ENCODE measurements at places on chromosomes 6 and 20. TPM values are rescaled to one million over a fixed set of nuclear protein-coding genes. Genes with fewer than 3 reads are reported as not detected.

The SNAI1 gene
- polyA plus RNA-seq: 1.2 TPM

The CST7 gene
- polyA plus RNA-seq: 2.9 TPM

The RAD21L1 gene
- polyA plus RNA-seq: not detected

The RAET1E gene
- polyA plus RNA-seq: 25.1 TPM

The DPPA5 gene
- polyA plus RNA-seq: not detected

The AP5S1 gene
- 4.6 TPM for polyA plus RNA-seq

The YTHDF1 gene
- 13.1 TPM for polyA plus RNA-seq

Measured in esophagus (tissue), 2 donors.